Activated CD4-positive, alpha-beta T cell treated with anti-CD3 and anti-CD28 coated beads, Interleukin-2, amount 50 U/mL, for 4 hours (primary cell): ENCODE measurements at places on chromosomes 12 and 14.

- no peak for DNase-seq
Observed at GRCh38 chr12:52437508-52437907, 3.3 kb upstream of the KRT75 start.

DNA sequence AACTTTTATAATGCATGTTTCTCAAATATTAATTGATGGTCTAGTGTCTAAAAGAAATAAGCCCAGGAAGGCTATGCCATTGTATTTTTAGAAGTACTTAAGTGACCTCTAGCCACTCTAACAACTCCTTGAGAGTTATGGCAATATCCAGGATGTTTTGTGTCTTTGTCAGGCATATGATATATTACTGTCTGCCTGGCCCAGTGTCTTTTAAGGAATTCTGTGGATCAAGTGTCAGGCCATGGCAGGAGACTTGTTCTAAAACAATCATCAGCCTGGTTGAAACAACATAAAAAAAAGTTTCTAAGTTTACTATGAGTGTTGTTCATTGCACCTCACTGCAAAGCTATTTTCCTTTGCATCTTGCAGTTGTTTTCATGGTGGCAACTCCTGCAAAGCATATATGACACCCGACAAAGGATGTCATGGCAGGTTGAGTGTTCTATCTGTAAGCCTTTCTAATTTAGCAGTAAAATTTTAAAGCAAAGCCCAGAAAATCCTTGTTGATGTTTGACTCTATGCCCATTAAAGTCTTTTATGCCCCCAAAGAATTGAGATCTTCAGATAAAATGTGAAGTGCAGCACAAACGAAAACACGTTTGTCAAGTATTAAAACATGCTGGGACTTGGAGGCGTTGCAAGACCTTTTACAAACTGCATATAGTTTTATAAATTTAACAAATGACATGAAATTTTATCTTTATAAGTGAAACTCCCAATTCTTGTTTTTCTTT, 89.5 kb upstream of the SLC38A2 start:
- DNase-seq = no peak

DNA sequence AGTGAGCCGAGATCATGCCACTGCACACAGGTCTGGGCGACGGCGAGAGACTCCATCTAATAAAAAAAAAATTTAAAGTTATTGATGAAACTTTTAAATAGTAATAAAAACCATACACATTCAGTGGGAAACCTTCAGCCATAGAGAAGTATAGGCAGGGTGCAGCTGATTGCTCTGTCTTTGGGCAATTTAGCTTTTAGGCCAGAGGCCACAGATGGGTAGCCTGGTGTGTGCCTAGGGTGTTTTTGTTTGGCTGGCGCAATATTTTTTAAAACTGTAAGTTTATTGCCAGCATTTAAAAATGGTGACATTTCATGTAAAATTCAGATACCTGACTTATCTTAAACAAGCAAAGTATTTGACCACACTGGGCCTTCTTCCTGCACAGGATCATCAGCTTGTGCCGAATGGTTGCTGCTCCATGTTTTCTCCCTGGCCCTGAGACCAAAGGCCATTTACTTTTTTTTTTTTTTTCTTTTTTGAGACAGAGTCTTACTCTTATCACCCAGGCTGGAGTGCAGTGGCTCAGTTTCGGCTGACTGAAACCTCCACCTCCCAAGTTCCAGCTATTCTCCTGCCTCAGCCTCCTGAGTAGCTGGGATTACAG, 16.2 kb downstream of the EXD2 start:
- no peak for DNase-seq

DNA sequence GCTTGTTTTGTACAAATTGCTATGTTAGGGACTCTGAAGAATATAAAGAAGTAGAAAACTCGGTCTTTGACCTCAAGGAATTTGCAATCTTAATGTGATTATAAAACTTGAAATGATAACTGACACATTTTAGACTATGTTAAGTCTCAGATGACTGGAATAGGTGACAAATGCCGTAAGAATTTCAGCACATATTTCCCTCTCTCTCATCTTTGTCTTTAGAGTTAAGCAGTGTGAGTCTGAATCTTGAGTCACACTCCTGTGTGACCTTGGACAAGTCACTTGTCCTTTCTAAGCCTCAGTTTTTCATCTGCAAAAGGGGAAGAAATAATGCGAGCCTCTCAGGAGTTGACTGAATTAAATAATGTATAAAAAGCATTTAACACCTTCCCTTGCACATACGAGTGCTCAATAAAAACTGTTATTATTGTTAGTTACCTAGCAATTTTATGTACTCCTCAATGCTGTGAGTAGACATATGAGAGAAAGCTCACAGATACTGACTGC, 103.7 kb downstream of the DYRK2 start:
- DNase-seq = no peak

GRCh38 chr12:54625598-54625997, 9.1 kb downstream of the LACRT start:
- no peak for DNase-seq

DNA sequence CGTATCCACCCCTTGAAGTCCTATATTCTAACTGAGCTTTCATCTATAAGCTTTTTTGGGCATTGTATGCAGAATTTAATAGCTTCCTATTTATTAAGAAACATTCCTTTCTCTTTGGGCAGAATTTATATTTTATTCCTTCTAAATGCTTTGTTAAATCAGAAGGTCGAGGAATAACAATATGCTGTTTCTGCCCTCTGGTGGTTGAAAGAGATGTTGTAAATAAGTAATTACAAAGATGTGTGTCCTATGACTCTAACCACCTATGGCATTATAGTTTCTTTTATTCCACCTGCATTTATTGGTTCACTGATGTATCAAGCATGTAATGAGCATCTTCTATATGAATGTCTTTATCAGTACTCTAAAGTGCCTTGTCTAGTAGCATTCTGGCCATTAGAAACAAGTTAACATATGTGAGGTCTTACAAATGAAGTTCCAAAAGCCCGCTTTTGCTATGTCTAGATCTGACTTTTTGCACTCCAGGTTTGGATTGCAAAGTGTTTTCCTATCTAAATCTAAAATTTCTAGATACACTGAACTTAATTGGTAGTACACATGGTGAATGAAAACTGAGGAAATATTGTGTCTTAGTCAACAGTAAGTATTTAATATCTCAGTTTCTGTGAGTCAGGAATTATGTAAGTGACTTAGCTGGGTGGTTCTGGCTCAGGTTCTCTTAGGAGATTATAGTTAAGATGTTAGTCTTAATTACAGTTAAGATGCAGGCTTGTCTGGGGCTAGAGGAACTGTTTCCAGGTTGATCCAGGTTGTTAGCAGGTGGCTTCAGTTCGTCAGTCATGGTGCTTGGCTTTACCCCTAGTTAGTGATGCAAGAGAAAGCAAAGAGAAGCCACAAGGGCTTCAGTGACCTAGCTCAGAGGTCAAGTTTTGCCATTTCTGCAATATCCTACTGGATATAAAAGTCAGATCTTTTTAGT, 57.5 kb downstream of the PLEKHA5 start:
- DNase-seq = no peak

DNA sequence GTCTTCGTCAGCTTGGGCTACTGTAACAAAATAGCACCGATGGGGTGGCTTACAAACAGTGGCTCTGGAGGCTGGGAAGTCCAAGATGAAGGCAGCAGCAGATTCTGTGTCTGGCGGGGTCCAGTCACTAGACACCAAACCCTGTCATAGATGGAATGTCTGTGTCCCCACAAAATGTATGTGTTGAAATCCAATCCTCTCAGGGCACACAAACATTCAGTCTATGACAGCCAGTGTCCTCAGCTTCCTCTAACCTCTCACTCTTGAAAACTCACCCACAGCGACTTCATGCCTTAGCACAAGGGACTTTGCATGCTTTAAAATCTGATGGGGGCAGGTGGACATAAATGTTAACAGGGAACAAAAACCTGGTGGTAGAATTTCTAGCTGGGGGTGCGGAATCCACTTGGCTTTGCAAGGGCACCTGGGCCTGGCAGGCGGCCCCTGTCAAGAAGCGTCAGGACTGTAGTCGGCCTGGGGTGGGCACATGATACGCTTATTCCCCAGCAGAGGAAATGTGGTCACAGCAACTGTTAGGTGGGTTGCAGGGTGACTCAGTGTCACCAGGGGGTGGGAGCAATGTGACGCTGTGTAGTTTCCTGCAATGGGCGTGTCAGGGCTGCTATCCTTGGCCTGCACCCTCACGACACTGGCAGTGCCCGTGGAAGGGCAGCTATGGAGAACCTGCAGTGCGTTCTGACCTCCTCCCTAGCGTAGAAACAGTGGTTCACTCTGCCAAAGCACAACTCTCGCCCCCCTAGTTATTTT, 17.7 kb downstream of the RIN3 start:
- peak; percentile 13 for DNase-seq

DNA sequence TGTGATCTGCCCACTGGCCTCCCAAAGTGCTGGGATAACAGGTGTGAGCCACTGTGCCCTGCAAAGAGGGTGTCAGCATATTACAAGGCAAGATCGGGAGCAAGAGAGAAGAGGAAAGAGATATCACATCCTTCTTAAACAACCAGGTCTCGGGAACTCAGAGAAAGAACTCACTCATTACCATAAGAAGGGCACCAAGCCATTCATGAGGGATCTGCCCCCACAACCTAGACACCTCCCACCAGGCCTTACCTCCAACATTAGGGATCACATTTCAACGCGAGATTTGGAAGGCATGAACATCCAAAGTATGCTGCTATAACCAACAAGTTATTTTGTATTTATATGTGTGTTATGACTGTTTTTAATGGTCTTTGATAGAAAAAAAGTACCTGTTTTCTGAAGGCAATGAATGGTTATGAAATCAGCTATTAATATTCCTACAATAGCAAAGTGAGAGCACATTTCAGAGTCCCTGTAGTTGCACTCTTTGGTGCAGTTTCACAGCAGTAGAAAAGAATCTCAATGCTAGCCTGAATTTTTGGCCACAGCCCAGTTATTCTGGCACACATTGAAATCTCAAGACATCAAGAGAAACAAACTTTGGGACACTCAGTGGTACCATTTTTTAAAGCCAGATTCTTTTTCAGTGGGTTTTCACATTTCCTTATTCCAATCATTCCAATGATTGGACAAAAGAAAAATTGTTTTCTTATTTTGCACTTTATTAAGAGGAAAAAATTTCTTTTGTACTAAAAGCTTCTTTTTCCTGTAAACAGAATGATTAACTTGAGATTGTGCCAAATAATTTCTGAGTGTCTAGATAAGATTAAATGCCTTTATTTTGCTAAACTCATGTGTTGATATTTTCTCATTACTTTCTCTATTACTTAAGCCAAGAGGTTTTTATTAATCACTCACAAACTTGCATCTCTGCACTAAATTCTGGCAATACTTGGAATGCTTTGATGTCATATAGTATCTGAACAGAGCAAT, 582.6 kb upstream of the ATP2B1 start:
- DNase-seq = no peak

GRCh38 chr14:105430565-105430964, 10.9 kb downstream of the MTA1 start:
- DNase-seq = no peak

DNA sequence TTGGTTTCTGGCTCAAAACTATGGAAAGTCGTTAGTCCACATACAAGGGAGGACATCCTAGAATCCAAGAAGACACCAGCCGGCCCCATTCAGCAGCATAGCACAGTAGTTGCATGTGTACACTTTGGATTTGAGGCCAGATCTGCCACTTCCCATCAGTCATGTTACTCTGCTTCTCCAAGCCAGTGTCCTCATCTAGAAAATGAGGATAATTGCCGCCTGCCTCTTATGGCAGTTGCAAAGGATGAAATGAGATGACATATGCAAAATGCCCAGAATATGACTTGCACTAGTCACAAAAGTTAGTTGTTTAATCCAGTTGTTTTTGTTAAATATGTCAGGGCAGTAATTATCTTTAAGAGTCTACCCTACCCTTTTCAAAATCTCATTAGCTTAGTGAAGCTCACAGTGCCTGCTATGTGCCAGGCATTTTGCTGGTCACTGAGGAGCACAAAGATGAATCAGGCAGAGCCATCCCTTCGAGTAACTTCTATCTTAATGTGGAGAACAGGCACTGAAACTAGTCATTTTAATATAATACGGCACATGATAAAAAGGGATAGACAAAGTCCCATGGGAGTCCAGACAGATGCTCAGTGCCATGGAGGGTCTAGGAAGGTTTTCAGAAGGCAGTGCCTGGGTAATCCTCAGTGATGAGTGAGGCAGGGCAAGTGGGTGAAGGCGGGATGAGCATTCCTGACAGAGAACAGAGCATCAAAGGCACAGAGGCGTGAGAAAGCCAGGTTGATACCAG, 6.6 kb upstream of the KRT76 start:
- no peak for DNase-seq
